ENCODE measurements at places on chromosomes 7 and 10.

DNA sequence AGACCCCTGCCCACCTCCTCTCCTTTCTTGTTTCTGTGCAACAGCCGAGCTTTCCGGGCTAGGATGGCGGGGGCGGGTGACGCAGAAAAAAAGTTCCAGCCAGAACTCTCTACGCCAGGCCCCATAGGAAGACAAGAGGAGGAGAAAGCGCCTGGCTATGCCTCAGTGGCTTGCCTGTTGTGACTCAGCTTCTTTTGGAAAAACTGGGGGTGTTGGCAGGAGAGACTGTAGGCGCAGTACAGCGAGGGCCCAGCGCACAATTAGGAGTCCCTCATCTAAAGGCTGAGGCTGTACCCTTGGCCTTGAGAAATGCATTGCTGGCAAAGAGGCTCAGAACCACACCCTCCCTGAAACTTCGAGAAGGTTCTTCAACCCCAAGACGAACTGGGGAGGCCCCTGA, 28.0 kb upstream of the KPNA7 start:
- ATAC-seq = no peak

GRCh38 chr7:21134631-21135030, 293.3 kb upstream of the SP4 start:
- ATAC-seq = no peak

DNA sequence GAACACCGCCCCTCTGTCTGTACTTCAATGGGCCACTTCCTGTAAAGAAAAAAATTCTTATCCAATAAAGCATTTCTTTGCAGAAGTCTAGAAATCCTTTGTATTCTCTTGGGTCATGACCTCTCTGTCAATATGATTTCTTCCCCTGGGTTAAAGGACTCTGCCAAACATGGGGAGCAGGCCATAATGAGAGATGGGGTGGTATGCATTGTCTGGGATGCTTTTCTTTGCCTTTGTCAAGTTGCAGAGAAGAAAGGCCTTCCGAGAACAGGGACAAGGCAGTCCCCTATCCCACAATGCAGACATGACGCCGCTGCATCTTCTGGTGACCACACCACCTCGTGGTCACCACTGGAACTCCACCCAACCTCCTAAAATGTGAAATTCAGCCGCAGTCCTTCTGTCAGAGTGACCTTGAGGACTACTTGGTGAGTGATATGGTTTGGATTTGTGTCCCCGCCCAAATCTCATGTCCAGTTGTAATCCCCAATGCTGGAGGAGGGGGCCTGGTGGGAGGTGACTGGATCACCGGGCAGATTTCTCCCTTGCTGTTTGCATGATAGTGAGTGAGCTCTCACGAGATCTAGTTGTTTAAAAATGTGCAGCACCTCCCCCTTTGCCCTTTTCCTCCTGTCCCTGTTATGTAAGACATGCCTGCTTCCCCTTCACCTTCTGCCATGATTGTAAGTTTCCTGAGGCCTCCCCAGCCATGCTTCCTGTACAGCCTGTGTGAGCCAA, 15.2 kb upstream of the FRMPD2 start:
- ATAC-seq = no peak

DNA sequence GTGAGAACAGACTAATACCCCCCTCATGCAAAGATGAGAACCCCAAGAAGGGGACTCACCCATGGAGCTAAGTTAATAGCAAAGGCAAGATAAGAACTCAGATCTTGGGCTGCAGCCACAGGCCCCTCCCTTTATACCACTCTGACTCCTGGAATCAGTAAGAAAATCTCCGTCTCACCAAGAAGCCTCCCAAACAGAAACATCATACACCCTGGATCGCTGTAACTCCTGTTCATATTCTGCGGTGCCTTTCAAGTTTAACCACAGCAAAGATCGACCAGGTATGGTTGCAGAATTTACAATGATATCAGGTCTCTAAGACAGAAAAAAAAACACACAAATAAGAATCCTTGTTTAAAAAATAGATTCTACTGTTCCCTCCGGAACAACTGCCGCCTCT, 47.1 kb downstream of the SFMBT2 start:
- no peak for ATAC-seq

GRCh38 chr7:150971242-150972022, 6.7 kb downstream of the KCNH2 start:
- ATAC-seq = peak; percentile 3

Data from gastroesophageal sphincter (tissue), 4 donors.